ENCODE measurements at places on chromosomes 2 and 18.

DNA sequence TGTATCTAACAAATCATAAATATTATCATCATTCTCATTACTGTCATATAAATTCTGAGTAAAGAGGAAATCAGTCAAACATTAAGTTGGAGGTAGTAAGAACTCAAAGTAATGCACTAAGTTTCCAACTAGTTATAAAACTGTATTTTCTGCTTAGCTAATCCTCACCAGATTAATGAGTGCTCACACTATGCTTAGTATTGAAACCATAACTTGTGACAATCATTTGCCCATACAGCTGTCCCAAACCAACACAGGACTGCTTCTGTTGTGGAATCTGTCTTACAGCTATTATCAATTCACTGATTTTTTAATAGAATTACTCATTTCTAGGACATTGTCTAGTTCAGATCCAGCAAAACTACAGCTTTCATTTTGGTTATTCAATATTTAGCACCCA lies 41.5 kb upstream of the TANK start:
- DNase-seq, result no peak

- DNase-seq, result no peak
Measured at GRCh38 chr2:53646788-53647187, 120.8 kb upstream of the CHAC2 start.

GRCh38 chr2:217340899-217341298 lies 481.0 kb upstream of the TNP1 start:
- no peak for DNase-seq

GRCh38 chr2:86617153-86617552 lies 6.5 kb downstream of the RNF103 start:
- no peak for DNase-seq

GRCh38 chr18:78903436-78904178 lies 76.0 kb upstream of the SALL3 start:
- DNase-seq, result no peak

Measured in fibroblast of skin of right quadriceps (primary cell).